Cerebellum (tissue), 4 donors: ENCODE measurements at places on chromosomes 6 and 20. TPM values are rescaled to one million over a fixed set of nuclear protein-coding genes. Genes with fewer than 3 reads are reported as not detected.

The RGS17 gene
- total RNA-seq: 60.7 TPM

The EYS gene
- total RNA-seq: 7.5 TPM

The SYNDIG1 gene
- total RNA-seq: 12.4 TPM

The MOXD1 gene
- 4.5 TPM for total RNA-seq

The HCRTR2 gene
- total RNA-seq: 10.2 TPM

The GFRA4 gene
- not detected for total RNA-seq

The QRSL1 gene
- total RNA-seq: 20.7 TPM

The RSPO4 gene
- total RNA-seq: 0.27 TPM

The DDO gene
- 0.45 TPM for total RNA-seq

The SMIM29 gene
- total RNA-seq: 15.9 TPM

The OCSTAMP gene
- total RNA-seq: not detected

The HLA-DRA gene
- 3.6 TPM for total RNA-seq
